ENCODE measurements at places on chromosomes 4 and X.

DNA sequence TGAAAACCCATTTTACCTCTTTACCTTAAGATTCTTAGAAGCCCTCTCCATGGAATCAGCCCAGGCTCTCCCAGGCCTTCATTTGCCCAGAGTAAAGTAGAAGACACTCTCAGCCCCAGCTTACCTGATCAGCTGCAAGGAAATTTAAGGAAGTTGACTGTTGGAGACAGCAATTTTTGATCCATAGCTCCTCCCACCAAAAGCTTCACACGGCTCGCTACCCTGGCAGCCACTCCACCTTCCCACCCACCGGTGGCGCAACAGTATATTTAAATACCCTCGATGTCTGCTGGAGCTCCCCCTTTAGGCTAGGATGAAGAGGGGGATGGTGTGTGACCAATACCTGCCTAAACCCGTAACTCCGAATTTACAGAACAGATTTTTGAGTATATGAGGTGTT lies 75.4 kb downstream of the MBNL3 start:
- DNase-seq = no peak

GRCh38 chr4:68249434-68249833 lies 3.9 kb upstream of the TMPRSS11B start:
- no peak for DNase-seq

DNA sequence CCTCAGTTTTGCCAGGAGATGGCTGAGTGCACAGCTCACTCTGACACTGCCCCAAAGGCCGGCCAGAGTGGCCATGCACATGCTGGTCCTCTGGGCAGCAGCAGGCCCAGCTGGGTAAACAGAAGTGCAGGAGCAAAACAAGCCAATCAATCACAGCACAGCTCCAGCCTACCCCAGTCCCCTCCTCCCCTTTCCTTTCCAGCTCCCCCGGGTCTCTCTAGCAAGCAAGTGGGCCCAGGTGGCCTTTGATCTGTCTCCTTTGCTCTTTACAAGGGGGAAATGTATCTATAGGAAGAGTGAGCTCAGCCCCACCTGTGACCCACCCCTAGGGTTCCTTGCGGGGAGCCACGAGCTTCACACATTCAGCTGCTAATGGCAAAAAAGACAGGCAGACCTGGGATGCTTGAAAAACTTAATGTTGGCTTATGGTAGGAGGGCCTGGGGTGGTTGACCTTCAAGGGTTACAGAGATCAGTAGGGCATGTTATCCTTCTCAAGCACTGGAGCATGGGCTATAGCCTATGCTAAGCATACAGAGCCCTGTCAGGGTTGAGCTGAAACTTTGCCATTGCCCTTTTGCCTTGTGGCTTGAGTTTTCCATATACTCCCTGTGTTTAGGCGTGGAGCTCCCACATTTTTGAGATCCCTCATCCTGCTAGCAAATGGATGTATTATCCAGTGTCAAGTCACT lies 57.8 kb upstream of the PLAC1 start:
- DNase-seq = no peak

- no peak for DNase-seq
Observed at GRCh38 chr4:153622778-153623240, 61.3 kb upstream of the TLR2 start.

DNA sequence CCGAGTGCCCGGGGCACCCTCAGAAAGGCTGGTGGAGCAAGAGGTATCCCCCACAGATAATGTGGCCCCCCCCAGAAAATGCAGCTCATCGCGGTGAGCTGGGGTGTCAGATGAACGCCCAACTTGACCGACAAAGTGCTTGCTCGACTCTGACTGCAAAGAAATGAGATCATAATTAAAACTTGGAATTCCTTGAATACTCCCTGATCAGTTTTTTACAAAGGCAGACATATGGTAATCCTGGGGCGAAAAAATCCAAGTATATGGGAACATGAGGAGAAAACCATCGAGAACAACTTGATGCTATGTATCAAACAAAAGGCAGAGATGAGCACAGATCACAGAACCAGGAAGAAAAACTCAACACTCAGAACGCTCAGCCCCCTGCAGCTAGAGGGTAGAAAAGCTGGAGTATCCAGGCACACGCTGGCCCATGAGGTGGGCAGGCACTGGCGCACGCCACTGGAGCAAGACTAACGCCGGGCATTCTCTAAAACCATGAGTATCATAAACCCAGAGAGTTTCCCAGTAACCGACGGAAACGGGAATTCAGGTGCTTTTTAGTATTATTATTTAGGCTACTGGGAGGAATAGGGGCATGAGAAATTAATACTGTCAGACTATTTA lies 127.3 kb downstream of the AFAP1 start:
- DNase-seq = no peak

GRCh38 chrX:17860811-17861488 lies at the start of gene RAI2:
Gene RAI2 (minus strand): TSS chrX:17861298. CDS start chrX:17802010, 59,288 bp downstream.
- DNase-seq = no peak

GRCh38 chr4:3677748-3678070 lies 88.5 kb upstream of the ADRA2C start:
- DNase-seq = no peak

DNA sequence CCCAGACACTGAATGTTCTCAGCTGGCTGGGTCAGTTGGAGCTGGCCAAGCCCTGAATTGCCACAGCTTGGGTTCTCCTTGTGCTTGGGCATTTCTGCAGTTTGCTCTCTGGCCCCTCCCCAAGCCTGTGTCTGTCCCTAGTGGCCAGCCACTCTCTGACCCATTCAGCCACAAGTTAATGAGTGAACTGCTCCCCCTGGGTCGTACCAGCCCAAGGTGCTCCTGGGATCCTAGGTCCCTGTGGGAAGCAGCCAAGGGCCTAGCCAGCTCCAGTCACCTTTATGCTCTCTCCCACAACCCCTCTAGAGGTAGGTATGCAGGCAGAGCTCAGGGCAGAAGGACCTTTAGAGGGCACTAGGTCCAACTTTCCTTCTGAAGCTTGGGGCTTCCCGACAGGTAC lies 51.5 kb downstream of the STARD8 start:
- DNase-seq = no peak

DNA sequence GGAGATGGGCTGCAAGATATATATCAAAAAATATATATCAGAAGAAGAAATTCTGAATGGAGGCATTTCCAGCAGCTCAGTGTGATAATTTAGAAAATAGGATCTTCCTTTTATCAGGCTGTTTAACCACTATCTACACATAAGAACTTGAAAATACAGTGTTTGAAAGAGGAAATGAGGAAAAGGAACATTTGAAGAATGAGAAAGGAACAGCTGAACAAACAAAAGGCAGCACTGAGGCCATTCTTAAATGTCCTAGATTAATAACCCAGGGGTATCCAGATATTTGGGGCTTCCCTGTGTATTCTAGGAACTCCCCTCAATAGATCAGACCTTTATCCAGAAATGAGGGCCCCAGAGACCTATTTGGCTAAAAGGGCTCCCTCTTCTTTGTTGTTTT lies 4.1 kb downstream of the SLC39A8 start:
- no peak for DNase-seq

DNA sequence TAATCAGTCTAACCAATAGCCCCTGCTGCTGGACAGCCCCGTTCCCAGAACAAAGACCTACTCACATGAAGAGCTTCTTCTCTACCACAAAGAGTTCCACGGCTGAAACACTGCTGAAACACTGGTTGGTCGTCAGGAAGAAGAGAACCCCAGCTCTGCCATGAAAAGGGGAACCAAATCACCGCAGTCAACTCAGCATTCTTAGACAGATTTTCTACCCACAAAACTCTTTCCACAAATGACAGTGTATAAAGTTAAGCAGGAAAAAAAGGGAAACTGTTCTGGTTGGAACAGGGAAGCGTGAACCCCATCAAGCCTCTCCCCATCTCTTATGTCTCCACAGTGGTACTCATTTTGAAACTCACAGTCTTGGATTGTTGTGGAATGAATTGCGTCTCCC lies 57.3 kb downstream of the ABCG2 start:
- no peak for DNase-seq

DNA sequence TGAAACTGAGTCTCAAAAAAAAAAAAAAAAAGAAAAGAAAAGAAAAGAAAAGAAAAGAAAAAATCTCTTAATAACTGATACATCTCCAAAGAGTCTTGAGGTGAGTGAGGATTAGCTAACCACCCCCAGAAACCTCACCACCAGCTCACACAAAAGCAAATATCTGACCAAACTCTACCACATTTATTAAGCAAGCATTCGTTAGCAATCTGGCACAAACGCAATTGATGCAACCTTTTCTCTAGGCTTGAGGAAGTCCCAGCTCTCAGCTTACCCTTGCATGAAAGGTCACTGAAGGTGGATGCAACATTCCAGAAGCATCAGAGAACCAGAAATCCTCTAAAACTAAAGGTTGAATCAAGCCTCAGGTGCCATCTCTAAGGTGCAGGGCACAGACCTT lies 231.9 kb upstream of the BCOR start:
- no peak for DNase-seq

DNA sequence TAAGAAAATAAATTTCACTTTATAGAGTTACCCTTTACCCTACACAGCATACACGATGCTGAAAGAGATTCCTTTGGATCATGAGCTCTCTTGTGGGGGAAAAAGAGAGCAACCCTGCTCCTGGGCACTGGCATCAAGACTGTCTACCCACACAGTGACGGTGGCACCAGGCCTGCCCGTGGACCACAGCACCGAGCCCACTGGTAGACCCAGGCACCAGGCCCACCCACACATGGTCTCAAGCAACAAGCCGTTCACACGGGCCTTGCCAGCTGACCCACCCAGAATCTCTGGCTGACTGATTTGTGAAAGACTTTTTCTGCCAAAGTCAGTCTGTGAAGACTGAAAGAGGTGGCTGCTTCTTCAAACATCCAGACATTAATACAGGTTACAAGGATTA lies 6.7 kb downstream of the CFI start:
- DNase-seq = no peak

GRCh38 chr4:51895158-51895557 lies 52.2 kb downstream of the DCUN1D4 start:
- DNase-seq = no peak

DNA sequence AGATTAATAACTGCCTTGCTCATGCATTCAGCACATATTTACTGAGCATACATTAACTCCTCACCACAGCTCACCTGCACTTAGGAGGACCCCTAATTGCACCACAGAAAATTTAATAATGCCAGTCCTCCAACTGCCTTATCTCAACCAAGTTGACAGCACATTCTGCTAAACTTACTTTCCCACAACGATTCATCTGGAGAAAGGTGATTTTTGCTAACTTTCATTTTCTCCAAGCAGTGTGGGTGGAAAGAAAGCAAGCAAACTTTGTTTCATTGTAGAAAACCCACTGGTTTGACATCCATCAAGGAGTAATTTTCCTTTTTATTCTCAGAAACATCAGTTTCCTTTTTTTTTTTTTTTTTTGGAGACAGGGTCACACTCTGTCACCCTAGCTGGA lies 49.1 kb downstream of the RASGEF1B start:
- DNase-seq = no peak

- no peak for DNase-seq
Observed at GRCh38 chr4:89572224-89572858, 264.6 kb downstream of the SNCA start.

GRCh38 chrX:15203694-15204093 lies 66.2 kb downstream of the ASB9 start:
- DNase-seq = no peak

GRCh38 chr4:152734015-152734698 lies 45.4 kb downstream of the TIGD4 start:
- DNase-seq = no peak

DNA sequence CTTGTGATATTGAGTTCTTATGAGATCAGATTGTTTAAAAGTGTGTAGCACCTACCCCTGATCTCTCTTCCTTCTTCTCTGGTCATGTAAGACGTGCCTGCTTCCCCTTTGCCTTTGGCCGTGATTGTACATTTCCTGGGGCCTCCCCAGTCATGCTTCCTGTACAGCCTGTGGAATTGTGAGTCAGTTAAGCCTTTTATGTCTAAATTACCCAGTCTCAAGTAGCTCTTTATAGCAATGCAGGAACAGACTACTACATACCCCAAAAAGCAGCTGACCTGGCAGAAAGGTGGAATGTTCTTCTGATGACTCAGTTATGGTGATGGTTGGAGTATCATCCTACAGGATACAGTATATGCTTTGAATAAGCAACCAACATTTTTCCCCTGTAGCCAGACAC lies 11.4 kb upstream of the MCUB start:
- DNase-seq = no peak

DNA sequence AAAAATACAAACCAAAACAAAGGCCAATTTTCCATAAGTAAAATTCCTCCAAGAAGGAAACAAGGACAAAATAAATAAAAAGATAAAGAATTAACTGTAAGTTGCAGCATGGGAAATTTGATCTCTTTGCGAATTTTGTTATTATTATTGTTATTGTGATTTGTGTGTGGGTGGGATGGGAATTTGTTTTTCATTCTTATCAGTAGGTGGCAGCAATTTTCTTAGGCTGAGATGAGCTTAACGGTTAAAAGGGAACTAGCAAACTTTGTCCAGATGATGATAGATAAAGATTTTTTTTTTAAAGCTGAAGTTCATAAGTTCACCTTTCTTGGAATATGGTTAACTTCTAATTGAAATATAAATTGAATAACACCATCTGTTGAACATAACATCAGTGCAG lies 83.2 kb upstream of the IL1RAPL2 start:
- DNase-seq = no peak

GRCh38 chr4:177448850-177449249 lies 6.6 kb upstream of the AGA start:
- no peak for DNase-seq

GRCh38 chr4:88435987-88436693 lies 20.8 kb upstream of the HERC5 start:
- no peak for DNase-seq

GRCh38 chr4:40270609-40271008 lies 64.5 kb upstream of the CHRNA9 start:
- no peak for DNase-seq

DNA sequence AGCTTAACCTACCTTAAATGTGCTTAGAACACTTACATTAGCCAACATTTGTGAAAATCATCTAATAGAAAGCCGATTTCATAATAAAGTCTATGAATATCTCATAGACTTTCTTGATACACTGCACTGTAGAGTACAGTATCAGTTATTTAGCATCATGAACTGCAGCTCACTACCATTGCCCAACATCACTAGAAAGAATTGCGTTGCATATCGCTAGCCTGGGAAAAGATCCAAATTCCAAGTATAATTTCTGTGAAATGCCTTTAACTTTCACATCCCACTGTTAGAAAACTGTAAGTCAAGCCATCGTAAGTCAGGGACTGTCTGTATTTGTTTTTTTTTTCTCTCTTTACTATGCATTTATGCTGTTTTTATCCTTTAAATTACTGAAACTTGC lies 918.6 kb upstream of the PABPC4L start:
- DNase-seq = no peak

GRCh38 chrX:49193542-49193964 lies 6.4 kb downstream of the SYP start:
- DNase-seq = no peak

DNA sequence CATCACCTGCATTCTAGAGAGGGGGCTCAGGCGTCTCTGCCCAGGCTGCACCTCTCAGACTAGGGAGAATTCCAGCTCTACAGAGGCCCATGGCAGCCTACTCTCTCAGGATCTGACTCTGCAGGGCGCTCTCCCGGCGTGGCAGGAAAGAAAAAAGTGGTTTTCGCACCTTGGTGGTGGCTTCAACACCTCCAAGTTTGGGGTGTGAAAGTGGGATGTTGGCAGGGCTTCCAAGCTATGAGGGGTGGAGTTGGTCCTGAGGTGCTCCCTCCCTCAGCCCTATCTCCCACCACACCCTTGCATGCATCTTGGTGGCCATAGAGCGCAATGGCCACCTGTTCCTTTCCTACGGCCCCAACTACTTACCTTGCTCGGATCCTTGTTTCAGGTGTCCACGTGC lies 166.5 kb downstream of the VSIG4 start:
- DNase-seq = no peak

- DNase-seq = no peak
Observed at GRCh38 chr4:93540562-93540961, 288.0 kb upstream of the ATOH1 start.

All from stimulated activated CD8-positive, alpha-beta memory T cell treated with anti-CD3 and anti-CD28 coated beads, Interleukin-2, amount 100 ng/mL, for 1 hour (primary cell).